Stimulated activated CD8-positive, alpha-beta memory T cell treated with anti-CD3 and anti-CD28 coated beads, Interleukin-15, amount 100 ng/mL, for 4 hours (primary cell): ENCODE measurements at places on chromosomes 7 and 10.

- DNase-seq = no peak
Measured at GRCh38 chr7:151010307-151011096, 13.8 kb downstream of the ATG9B start.

- DNase-seq = no peak
Measured at GRCh38 chr7:31874631-31875386, 187.8 kb downstream of the PPP1R17 start.

DNA sequence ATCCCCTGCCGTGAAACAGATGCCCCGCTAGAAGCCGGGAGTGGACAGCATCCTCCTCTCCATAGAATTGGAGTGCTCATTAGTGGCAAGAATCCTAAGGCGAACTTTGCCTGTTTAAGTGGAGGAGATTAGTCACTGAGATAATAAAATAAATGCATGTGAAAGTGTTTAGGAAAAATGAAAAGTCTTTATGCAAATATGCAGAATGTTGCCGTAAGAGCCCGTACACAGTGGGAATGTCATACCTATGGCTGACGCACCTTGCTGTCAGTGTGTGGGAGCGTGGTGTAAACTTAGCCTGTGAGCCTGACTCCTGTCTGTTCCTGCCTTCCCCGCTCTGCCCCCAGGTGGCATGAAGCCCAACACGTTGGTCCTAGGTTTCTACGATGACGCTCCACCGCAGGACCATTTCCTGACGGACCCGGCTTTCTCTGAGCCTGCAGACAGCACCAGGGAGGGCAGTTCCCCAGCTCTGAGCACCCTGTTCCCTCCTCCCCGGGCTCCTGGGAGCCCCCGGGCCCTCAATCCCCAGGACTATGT is 1.7 kb upstream of the TRIP6 start:
- DNase-seq = no peak

- DNase-seq = no peak
Measured at GRCh38 chr10:115802911-115803310, 470.1 kb downstream of the GFRA1 start.

- DNase-seq = no peak
Measured at GRCh38 chr7:85688712-85689111, 501.9 kb upstream of the SEMA3D start.

DNA sequence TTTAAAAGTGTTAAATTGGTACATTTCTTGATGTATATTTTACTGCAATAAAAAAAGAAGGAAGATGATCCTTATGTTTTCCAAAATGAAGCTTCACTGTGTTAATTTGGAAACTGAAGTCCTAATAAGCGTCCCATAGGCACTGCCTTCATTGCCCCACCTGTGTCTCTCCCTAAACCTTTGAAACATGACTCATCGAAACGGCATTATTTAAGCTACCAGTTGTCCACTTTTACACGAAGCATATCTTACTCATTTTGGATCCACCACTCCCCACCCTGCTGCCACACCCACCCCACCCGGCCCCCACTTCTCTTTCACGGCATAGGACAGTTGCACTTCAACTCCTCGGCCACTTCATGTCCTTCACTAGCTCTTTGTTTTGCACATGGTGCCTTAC is 85.5 kb downstream of the KIAA1549 start:
- DNase-seq = no peak

DNA sequence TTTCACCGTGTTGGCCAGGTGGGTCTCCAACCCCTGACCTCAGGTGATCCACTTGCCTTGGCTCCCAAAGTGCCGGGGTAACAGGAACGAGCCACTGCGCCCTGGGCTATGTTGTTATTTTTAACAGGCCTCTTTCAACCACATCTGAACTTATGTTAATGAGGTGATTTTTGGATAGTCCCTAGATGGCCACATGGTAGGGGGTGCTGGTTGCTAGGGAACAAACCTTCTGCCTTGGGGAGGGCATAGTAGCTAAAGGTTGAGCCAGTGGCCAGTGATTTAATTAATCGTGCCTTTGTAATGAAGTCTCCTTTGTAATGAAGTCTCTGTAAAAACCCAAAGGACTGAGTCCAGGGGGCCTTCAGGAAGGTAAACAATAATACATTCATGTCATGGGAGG is 9.1 kb downstream of the COMTD1 start:
- no peak for DNase-seq

DNA sequence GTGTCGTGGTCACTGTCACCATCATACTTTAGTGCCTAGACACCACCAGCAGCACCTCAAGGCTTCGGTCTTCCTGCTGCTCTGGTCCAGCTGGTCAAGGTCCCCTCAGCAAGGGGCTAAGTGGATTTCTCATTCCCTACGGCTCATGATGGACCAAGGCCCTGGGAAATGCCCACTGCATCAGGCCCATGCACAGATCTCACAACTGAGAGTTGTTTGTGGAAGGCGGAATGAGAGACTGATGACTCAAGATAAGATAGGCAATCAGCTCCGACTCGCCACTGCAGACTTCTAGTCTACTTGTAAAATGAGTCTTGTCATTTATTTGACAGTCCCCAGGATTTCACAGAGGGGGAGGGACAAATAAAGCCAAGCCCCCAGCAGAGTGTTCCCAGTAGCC is 108.4 kb upstream of the TBX20 start:
- no peak for DNase-seq

DNA sequence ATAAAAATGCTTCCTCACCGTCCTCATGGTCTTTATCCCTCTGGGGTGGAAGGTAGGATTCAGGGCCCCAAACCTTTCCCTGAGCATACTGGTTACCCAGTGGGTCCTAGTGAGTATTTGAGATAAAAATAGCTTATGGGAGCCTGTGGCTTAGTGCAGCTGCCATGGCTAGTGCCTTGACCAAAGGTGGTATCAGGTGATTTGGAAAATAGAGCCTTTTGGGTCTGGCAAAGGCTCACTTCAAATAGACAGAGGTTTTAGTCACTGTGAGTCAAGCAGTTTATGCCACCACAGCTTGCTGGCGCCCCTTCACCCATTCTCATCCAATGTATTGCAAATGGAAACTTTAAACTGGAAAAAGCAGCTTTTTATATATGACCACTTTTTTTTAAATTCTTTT is 30.4 kb downstream of the PLAU start:
- no peak for DNase-seq

GRCh38 chr7:70833726-70834125 is 298.2 kb upstream of the GALNT17 start:
- DNase-seq = no peak

DNA sequence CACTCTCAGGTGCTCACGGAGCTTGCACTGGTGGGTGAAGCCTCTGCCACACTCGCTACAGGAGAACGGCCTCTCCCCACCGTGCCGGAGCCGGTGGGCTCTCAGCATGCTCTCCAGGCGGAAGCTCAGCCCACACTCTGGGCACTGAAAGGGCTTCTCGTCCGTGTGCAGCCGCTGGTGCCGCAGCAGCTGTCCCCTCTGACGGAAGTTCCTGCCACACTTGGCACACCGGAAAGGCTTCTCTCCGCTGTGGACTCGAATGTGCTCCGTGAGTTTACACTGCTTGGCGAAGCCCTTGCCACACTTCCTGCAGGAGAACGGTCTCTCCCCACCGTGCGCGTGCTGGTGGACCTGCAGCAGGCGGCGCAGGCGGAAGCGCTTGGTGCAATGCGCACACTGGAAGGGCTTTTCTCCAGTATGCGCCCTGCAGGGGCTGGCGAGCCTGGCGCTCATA is 19.3 kb downstream of the ZNF786 start:
- DNase-seq = no peak

- DNase-seq = no peak
Measured at GRCh38 chr7:128431221-128431620, 21.4 kb upstream of the IMPDH1 start.

GRCh38 chr7:16644636-16645592 is 640 bp downstream of the ANKMY2 start:
- DNase-seq = peak; percentile 25

DNA sequence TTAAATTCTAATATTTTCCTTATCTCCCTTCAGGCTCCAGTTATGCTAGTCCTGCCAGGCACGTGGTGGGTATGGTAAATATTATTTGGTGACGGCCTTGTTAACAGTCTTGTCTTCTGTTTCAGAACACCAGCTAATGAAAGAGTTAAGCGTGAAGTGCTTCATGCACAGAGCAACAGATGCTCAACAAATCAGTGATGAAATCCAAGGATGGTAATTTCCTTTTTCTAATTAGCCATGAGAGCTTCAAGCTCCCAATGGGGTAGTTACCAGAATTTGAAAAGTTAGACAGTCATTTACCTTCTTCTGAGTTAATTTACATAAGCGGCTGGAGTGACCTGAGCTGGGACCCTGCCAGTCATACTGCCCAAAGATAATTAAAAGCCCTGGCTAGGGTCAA is 1.9 kb upstream of the OTUD1 start:
- DNase-seq = no peak

DNA sequence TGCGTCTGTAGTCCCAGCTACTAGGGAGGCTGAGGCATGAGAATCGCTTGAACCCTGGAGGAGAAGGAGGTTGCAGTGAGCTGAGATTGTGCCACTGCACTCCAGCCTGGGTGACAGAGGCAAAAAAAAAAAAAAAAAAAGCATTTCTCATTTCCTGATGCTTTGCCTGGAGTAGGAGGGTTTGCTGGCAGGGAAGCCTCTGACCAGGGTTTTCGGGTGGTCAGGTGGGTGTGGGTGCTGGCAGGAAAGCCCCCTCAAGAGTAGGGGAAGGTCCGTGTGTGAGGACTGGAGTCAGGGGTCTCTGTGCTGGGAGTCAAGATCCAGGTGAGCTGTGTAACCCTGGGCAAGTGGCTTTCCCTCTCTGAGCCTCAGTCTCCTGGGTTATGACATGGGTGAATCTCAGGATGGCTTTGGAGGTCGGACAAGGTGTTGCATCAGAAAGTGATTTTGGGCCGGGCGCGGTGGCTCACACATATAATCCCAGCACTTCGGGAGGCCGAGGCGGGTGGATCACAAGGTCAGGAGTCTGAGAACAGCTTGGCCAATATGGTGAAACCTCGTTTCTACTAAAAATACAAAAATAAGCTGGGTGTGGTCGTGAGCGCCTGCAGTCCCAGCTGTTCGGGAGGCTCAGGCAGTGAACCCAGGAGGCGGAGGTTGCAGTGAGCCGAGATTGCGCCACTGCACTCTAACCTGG is 3.2 kb downstream of the AMZ1 start:
- DNase-seq = no peak

GRCh38 chr7:23336799-23337283 is 37.7 kb downstream of the MALSU1 start:
- no peak for DNase-seq

- DNase-seq = no peak
Measured at GRCh38 chr7:19554581-19554980, 154.3 kb downstream of the POLR1F start.
